ENCODE measurements at places on chromosomes 5 and 9.

GRCh38 chr5:157088342-157088990, 20.4 kb downstream of the HAVCR2 start:
- no peak for DNase-seq

DNA sequence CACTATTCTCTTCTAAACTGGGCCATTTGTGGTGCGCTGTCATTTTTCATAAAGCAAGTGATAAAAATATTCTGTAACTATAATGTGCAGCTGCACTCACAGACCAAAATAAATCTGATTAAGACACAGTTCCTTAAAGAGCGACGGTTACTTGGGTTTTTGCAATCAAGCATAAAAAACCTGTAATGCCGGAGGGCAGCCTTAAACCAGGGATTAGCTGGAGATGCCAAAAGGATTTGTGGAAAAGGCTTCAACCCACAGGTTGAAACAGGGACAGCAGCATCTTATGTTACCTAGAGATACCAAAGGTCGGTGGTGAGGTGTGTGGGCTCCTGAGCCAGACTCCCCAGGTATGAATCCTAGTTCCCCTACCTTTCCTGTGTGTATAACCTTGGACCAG, 49.3 kb downstream of the CTNND2 start:
- DNase-seq: no peak

GRCh38 chr9:132990781-132991180, 12.3 kb downstream of the GFI1B start:
- no peak for DNase-seq

DNA sequence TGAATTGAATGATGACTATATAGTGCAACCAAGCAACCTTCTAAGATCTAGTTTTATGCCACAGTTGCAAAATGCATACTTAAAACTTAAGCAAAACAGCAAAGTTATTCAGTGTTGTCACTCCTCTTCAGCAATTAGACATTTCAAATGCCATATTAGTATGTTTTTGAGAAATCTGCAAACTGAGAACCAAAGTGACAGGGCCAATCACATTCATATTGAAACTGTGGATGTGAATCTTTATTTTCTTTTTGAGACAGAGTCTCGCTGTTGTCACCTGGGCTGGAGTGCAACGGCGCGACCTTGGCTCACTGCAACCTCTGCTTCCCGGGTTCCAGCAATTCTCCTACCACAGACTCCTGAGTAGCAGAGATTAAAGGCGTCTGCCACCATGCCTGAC, 249.2 kb upstream of the EFNA5 start:
- DNase-seq: peak; percentile 43

- DNase-seq: peak; percentile 59
Observed at GRCh38 chr5:180494510-180495181, 467 bp downstream of the CNOT6 start.

DNA sequence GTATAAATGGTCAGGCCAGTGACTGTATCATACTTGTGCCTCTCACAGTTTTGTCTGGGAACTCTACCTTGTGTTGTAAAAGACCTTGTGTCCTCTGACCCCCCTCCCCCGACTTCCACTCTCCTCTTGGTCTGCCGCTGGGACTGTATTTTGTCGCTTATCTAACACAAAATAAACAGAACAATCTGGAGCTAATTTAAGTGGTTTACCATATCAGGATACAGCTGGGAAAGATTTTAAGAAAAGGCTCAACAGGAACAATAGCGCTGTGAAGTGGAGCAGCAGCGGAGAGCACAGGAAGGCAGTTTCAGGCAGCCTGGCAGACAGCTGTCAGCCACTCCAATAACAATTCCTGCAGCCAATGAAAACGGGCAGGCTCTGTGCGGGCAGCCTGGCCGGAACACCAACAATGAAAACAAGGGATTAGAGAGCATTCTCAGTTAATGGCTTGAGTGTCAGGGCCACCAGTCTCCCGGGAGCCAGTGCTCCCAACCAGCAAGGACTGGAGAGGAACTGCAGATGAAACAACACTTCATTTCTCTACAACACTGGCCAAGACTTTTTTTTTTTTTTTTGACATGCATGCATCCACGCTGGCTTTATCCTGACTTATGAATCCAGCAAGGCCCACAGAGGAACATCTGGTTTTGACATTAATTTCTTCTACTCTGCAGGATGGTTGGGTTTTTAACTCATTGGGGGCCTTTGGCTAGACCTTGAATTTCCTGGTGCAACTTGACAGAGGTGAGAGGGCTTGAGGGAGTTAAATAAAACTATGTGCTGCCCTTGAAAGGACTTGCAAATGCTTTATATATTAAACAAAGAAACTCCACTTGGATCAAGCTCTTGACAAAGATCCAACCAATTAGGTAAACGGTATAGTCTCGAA, 76.7 kb downstream of the ARSB start:
- no peak for DNase-seq

DNA sequence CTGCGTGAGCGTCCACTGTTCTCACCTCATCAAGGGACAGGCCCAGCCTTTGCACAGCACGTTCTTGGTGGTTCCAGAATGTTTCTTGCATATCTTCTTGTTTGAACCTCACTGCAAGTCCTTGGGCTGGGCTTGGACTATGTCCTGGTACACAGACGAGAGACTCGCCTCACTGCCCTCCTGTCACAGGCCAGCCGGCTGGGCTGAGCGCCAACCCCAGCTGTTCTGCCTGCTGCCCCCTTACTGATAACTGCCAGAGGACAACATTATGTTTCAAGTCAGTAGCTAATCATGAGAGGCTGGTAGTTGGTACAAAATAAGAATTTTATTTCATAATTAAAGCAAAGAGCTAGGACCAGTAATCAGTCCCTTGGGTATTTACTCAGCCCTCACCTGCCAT, 52.8 kb upstream of the LRRTM2 start:
- no peak for DNase-seq

DNA sequence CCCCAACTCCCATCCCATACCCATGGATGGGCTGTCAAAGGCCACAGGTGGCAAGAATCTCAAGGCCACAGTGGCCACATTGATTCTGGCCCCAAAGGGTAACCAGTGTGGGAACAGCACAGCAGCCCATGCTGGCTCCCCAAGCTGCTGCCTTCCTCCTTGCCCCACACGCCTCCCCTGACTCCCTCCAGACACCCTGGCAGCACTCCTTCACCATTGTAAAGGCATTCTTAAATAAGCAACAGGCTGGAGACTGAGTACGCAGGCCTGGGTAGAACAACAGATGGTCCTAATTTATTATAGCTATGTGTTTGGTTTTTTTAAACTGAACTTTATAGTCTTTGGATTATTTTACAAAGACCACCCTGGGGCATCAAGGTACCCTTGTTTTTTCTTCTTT, 158.8 kb downstream of the TSSK1B start:
- DNase-seq: no peak

DNA sequence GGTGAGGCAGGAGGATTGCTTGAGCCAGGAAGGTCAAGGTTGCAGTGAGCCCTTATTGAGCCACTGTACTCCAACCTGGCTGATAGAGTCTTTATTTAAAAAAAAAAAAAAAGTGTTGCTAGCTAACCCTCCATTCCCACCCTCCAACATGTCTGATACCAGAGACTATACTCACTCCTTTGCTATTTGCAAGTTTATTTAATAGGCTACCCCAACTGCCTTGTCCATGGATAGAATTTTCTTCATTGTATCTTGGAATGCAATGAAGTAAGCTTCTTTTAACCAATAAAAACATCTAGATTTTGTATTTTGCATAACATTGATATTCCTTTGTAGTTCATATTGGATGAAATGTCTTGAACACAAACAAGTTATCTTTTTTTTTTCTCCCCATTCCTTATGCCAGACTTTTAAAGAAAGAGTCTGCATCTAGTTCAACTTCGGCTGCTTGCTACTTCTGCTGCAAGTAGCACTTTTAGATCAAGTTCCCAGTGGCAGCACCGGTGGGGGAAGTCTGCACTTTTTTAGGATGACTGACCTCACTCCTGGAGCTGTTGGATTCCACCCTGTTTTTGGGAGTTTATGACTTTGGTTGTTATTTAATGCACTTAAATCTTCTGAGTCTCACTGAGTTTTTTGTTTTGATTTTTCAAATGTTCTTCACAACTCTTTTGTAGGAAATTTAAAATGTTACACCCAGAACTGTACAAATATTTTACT, 112.5 kb downstream of the UHRF2 start:
- DNase-seq: no peak

DNA sequence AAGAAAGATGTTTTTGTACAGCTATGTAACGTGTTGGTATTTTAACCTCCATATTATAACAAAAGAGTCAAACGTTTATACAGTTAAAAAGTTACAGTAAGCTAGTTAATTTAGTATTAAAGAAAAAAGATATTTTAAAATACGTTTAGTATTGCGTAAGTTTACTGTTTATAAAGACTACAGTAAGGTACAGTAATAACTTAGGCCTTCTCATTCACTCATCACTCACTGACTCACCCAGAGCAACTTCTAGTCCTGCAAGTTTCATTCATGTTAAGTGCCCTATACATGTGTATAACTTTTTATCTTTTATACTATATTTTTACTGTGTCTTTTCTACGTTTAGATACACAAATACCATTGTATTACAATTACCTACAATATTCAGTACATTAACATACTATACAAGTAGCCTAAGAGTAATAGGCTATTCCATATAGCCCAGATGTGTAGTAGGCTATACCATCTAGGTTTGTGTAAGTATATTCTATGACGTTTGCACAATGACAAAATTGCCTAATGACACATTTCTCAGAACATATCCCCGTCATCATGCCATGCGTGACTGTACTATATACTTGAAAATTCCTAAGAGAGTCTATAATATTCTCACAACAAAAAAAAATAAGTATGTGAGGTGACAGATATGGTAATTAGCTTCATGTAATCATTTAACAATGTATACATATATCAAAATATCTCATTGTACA, 33.8 kb downstream of the ERP44 start:
- DNase-seq: no peak

GRCh38 chr9:130920762-130921299, 18.2 kb downstream of the FIBCD1 start:
- no peak for DNase-seq

- no peak for DNase-seq
Observed at GRCh38 chr5:168177831-168178450, 113.5 kb upstream of the WWC1 start.
